ENCODE measurements at places on chromosomes 6 and 20.

DNA sequence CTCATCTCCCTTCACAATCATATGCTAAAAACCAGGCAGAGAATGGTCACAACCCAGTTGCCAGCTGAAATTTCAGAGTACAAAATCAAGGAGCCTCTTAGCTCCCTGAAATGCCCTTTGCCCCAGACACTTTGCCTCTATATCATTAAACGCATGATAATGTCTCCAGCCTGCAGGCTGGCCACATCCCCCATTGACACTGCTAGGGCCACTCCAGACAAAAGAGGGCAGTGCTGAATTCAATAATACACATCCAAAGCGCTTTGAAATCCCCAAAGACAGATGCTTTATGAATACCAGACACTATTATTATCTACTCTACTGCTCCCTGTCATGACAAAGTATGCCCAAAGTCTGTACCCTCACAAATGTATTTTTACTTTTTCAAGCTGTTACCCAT lies 348.3 kb upstream of the POU3F2 start:
- no peak for DNase-seq

DNA sequence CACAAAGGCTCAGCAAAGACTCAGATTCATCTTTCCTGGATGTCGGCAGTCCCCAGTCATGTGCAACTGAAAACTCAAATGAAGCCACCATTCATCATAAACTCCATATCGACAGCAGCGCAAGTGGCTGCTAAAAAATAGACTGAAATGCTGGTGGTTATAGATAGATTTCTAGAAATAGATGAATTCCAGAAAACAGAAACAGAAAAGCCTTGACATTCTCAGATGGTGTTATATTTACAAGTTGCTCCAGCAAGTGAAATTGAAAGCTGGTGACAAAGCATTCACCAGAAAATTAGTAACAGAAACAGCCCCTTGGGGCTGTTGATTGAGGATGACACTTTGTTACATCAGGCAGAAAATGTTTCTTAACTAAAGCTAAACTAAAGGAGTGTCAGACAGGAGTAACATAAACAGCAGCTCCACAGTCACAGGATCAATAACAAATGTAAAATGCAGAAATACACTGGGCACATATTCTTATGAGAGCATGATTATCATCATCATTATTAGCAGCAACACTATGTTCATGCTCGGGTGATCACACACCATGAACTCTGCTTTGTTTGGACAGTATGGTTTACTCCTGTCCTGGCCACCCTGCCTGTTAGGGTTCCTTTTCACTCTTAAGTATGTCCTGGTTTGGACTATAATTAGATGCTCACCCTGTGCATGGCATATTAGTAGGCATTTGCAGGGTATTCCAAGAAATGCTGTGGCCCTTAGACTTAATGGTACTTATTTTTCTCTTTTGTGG lies 36.4 kb upstream of the SLC35F1 start:
- no peak for DNase-seq

GRCh38 chr6:158023597-158023939 lies 41.9 kb downstream of the SYNJ2 start:
- DNase-seq = no peak

DNA sequence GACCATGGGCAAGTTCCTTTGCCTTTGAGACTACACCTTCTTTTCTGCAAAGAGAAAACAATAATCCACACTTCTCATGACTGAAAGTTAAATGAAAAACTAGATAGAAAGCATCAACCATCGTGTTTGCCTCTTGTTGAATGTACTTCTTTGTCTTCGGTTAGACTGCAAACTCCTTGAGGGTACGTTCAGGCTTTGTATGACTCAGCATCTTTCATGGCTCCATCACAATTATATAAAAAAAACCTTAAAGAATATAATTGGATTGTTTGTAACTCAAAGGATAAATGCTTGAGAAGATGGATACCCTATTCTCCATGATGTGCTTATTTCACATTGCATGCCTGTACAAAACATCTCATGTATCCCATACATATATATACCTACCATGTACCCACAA lies 439.2 kb downstream of the MAFB start:
- DNase-seq = no peak

DNA sequence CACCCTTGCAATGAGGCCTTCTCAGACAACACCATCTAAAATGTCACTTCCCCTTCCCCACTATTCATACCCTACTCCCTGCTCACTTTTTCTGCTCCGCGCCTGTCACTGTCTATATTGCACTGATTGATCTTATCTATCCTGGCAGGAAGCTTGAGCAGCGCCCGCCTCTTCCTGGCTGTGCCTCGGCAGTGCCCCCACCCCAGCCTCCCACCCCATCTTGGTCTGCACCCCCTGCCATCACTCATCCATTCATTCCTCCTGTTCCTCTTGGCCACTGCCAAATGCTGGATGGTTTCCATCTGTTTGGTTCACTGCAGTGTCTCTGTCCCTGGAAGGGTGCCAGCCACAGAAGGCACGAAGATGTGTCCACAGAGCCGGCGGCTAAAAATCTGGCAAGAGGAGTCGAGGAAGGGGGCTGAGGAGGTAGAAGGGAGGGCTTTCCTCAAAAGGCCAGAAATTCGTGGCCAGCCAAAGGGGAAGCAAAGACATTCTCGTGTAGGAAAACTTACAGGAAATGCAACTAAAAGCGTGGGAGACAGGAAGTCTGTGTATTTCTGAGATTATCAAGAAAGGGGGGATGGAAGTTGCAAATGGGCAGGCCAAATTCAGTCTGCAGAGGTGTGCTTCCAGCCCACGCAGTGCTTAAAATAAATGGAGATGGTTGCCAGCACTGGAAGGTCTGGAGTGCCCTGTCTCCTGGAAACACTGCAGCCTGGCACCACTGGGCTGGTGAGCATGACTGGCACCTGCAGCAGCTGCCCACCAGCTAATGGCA lies 27.6 kb downstream of the SYNJ2 start:
- peak; percentile 37 for DNase-seq

GRCh38 chr20:22584922-22585785 lies 782 bp upstream of the FOXA2 start:
- no peak for DNase-seq

- DNase-seq = no peak
Measured at GRCh38 chr20:55342822-55343221, 662.5 kb downstream of the CBLN4 start.

GRCh38 chr6:65557224-65557623 lies 149.8 kb downstream of the EYS start:
- no peak for DNase-seq

DNA sequence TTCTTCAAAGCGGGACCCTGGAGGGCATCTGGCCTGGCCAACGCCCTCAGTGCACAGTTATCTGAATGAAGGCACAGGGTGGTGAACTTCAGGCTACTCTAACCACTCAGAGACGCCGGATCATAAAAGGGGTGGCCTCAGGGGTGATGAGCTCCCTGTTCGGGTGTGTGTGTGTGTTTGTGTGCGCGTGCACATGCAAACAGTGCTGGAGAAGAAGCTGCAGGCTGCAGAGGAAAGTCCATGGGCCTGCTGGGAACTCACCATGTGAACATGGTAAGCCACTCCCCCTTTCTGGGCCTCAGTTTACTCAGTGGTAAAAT lies 42.0 kb downstream of the KIAA1755 start:
- no peak for DNase-seq

GRCh38 chr6:97068211-97068610 lies 143.7 kb downstream of the KLHL32 start:
- peak; percentile 72 for DNase-seq

- peak; percentile 70 for DNase-seq
Measured at GRCh38 chr6:148317739-148318138, 24.9 kb upstream of the SASH1 start.

GRCh38 chr6:8059129-8059528 lies 5.1 kb downstream of the BLOC1S5 start:
- peak; percentile 73 for DNase-seq

GRCh38 chr20:33863440-33864323 lies 52.5 kb downstream of the CHMP4B start:
- no peak for DNase-seq

- DNase-seq = no peak
Measured at GRCh38 chr6:22727710-22728109, 158.3 kb downstream of the HDGFL1 start.

GRCh38 chr6:93685494-93685893 lies 266.1 kb upstream of the EPHA7 start:
- no peak for DNase-seq

DNA sequence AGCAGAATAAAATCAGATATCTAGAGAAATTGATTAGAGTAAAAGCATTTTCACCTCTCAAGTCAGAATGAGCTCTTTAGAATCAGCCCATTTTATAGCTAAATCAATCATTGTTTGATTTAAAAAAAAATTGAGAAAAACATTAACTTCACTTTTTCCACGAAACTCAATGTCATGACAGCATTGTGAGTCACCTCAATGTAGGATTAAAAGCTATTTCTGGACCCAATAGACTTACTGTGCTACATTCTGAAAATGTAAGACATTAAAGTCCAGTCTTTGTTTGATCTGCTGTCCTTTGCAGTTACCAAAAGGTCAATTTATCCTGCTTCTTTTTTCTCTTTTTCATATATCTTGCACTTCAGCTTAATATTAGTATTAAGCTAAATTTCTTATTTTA lies 519.4 kb upstream of the ZNF337 start:
- DNase-seq = peak; percentile 25

- DNase-seq = no peak
Measured at GRCh38 chr6:90947184-90948064, 360.6 kb upstream of the MAP3K7 start.

DNA sequence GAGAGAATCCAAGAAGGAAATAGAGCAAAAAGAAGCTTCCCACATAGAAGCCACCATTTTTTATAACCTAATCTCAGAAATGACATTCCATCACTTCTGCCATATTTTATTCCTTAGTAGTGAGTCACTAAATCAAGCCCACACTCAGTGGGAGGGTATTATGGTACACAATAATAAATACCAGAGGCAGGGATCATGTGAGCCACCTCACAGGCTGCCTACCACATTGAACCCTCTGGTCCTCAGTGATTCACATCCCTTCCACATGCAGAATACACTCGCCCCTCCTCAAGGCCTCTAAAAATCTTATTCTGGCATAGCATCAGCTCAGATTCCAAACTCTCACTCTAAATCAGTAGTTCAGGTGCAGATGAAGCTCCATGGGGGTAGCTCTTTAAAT lies 49.4 kb downstream of the TMC2 start:
- peak; percentile 47 for DNase-seq

DNA sequence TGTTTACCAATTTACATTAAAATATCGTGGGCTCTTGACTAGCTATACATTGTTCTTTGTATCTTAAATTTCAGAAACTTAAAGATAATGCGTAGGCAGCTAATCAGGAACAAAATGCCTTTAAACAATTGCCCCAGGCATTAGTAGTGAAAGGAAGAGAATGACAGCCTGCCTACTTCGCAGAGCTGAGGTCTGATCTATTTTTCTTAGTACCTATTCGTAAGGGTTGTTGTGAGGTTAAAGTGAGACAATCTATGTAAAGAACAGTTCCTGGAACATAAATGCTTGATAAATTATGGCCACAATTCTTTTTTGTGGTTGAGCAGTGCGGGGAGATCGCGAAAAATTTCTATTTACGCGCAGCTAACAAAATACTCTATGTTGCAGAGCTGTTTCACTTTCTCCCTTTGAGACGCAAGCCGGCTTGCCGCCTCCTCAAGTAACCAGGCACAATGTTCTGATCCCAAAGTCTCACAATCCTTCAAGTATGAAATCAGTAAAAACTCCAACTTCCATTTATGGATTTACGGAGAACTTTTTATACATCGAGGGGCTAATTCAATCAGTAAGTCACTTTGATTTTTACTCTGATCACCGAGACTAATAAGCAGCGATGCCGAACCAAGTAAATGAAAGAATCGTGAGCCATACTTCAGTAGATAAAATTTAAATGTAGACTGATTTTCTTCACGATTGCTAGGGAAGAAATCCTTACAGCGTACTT lies 878 bp upstream of the PNRC1 start:
- DNase-seq = peak; percentile 83
